ENCODE measurements at places on chromosomes 13 and 19. TPM values are rescaled to one million over a fixed set of nuclear protein-coding genes. Genes with fewer than 3 reads are reported as not detected.

Gene LILRB2
- 0.95 TPM for polyA plus RNA-seq

Gene ATP1A3
- 1.4 TPM for polyA plus RNA-seq

DNA sequence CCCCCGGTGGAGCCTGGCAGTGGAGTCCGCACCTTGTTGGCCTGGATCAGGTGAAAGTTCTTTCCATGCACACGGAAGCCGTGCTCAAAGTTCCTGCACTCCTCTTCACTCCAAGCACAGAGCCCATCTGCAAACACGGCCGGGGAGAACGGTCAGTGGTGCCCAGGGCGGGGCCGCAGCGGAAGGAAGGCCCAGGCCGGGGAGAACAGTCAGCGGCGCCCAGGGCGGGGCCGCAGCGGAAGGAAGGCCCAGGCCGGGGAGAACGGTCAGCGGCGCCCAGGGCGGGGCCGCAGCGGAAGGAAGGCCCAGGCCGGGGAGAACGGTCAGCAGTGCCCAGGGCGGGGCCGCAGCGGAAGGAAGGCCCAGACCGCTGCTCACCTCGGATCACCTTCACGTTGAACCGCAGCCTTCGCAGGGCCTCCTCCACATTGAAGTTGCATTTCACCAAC lies 20.6 kb upstream of the PLPP2 start:
- DNase-seq, result no peak

Gene ADAMTS10
- polyA plus RNA-seq, result 39.1 TPM

DNA sequence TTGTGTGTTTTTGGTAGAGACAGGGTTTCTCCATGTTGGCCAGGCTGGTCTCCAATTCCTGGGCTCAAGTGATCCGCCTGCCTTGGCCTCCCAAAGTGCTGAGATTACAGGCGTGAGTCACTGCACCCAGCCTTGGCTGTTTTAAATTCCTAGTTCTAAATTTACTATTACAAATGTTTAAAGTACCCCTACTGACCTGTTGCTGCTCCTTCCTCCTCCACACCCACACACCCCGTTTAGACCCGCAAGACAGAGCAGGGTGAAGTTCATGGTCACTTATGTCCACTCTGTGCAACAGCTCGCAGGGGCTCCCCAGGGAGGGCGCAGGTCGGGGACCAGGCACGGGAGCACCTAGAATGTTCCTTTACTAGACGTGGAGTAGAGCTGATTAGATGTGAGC lies 28.7 kb downstream of the TMEM161A start:
- no peak for DNase-seq

DNA sequence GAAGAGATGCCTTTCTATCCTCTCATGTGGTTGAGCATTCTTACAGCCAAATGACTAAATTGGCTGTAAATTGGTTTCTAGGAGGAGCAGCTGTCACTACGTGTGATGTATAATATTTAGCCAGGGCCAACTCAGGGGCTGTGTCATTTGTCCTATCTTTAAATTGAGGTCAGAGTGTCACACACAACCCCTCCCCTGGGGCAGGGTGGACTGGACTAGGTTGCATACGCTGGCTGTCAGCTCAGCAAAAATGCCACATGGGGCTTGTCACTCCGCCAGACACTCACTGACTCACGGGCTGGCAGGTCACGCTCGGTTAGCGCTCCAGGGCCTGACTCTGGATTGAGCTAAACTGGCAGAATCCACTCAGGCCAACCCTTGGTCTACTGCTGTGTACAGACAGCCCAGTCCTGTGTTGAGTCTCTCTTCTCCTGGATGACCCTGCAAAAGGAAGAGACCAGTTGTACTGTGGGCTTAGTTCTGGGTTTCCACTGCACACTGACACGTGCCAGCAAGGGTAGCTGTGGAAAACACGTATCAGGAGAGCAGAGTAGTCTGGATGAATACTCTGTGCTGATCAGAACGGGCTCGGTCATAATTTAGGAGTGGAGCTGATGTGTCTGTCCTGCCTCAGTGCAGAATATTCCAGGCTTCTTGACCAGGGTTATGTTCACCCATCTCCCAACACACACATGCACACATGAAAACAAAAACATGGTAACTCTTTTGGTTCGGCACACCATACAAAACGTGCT lies 29.1 kb downstream of the SHISA2 start:
- peak; percentile 77 for DNase-seq

Gene FFAR2
- polyA plus RNA-seq, result 0.19 TPM

Gene KLK3
- polyA plus RNA-seq, result 0.58 TPM
